AG20443 (cell line): ENCODE measurements at places on chromosomes 5 and 9.

- peak; percentile 63 for DNase-seq
These were observed 28.4 kb downstream of the PSAT1 start for GRCh38 chr9:78325343-78325742.

GRCh38 chr9:7370381-7370780 is 429.2 kb downstream of the DMAC1 start:
- DNase-seq, result no peak

DNA sequence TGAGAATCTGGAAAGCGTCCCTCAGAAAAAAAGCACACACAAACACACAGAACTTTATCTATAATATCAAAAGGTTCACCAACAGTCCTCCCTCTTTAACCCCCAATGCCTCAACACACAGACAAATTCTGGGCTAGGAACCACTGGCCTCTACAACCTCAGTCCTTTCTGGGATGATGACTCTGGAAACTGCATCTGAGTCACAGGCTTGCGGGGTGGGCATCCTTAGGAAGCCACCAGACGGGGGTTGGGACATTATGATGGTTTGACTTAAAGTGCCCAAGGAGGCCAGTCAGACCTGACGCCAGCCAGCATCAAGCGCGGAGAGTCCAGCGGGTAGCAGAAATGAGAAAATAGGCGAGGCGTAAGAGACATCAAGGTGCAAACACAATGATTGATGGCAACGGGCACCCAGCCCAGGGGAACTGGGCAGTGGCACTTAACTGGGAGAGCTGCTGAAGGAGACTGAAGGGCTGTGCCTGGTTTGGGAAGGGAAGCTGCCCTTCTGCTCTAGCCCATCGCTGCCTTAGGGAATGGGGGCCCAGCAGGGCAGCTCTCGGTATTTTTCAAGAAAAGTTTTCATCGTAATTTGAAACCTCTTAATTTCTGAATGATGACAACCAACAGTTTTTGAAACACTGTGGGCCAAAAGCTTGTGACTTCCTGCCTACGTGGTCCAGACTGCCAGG is 20.7 kb downstream of the SPRY4 start:
- no peak for DNase-seq

- no peak for DNase-seq
These were observed 71.2 kb downstream of the PLAC8L1 start for GRCh38 chr5:146034127-146034526.

GRCh38 chr9:135478829-135479468 is 633 bp upstream of the PPP1R26 start:
- DNase-seq, result peak; percentile 67

GRCh38 chr9:33506626-33507370 is 17.3 kb upstream of the ANKRD18B start:
- DNase-seq, result peak; percentile 18
